Glutamatergic neuron (in vitro differentiated cells): ENCODE measurements at places on chromosomes 6 and 20. TPM values are rescaled to one million over a fixed set of nuclear protein-coding genes. Genes with fewer than 3 reads are reported as not detected.

The TBXT gene
- total RNA-seq: not detected

- no peak for DNase-seq
These were observed 61.2 kb downstream of the GFOD1 start for GRCh38 chr6:13425943-13426931.

The FOXC1 gene
- total RNA-seq: 3.3 TPM

- DNase-seq: no peak
These were observed 231.3 kb upstream of the MARCKS start for GRCh38 chr6:113625850-113626249.

DNA sequence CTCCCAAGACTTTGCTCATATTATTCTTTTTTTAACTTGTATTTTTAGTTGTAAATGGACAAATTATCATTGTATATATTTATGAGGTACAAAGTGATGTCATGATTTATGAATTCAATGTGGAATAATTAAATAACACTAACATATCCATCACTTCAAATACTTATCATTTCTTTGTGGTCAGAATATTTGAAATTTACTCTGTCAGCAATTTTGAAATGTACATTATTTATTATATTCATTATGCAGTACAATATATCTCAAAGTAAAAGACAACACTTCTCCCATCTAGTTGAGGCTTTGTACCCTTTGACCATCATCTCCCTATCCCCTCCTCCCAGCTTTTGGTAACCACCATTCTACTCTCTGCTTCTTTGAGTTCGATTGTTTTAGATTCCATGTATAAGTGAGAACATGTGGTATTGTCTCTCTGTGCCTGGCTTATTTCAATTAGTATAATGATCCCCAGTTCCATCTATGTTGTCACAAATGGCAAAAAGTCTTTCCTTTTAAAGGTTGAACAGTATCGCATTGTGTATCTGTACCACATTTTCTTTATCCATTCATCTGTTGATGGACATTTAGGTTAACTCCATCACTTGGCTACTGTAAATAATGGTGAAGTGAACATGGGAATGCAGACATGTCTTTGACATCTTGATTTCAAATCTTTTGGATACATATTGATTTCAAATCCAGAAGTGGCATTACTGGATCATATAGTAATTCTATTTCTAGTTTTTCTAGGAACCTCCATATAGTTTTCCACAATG is 197.2 kb downstream of the KIF6 start:
- DNase-seq: no peak

- no peak for DNase-seq
These were observed 25.4 kb upstream of the MAS1 start for GRCh38 chr6:159865226-159865920.

The NOTCH4 gene
- 4.9 TPM for total RNA-seq

DNA sequence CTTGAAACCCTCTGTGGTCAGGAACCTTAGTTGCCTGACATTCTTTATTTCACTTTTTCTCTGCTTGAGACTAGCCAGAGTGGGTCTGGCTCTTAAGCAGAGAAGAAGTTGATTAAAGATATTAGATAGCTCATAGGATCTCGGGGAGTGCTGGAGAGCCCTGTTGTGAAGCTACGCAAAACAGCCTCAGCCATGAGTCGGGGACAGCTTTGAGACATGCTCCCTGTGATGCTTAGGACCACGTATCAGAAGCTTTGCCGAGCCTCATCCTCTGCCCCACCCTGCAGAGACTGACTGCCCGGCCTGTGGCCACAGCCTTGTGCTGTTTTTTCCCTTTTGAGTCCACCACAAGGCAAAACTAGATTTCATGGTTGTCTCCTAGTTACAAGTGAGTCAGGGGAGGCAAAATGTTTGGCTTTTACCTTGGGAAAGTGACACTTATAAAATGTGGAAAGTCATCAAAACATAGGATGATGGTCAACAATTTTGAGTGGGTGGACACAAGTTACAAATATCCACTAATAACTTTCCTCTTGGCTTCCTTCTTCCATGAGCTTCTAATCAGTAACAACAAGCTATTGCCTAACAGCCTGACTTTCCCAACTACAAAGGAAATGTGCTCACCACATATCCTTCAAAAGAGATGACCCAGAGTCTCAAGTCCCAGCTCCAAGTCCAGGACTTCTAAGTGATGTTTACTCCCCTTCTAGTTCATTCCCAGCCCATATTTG is 108.4 kb downstream of the JAG1 start:
- DNase-seq: no peak

- DNase-seq: no peak
These were observed 109.6 kb upstream of the FRMD1 start for GRCh38 chr6:168188369-168189199.

The LY6G6F gene
- total RNA-seq: not detected

DNA sequence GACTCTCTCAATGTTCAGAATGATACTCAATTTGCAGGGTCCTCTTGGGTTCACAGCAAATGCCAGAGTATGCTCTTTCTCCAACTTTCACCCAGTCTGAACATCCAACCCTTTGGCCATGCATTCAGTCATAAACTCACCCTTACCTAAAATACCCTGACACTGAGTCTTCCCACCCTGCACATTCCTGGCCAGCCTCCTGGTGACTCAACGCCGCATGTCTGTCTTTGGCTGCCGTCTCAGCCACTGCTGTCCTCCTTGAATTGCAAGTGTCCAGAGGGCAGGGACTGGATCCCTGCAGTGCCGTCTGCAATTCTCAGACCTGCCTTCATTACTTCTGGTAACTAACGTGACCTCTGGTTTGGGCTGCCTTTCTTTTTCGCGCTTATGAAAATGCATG is 593.4 kb downstream of the QKI start:
- DNase-seq: no peak

- DNase-seq: no peak
These were observed 23.9 kb upstream of the APMAP start for GRCh38 chr20:25016471-25016870.

DNA sequence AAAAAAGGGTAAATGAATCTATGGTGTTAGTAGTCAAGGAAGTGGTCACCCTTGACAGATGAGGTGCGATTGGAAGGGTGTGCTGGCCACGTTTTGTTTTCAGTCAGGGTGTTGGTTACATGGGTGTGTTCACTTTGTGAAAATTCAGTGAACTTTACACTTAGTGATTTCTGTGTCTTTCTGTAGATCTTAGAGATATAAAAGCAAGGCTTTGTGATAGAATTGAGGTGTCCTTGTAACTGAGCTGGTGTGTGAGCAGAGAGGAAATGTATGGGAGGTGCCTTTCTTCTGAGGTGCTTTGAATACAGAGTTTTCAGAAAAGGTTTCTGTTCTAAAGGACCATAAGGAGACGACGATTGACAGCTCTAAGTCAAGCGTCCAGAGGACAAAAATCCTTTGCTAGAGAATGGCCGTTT is 90.5 kb downstream of the SAMD3 start:
- DNase-seq: no peak

GRCh38 chr20:35063168-35063567 is 29.4 kb downstream of the TRPC4AP start:
- DNase-seq: no peak

- no peak for DNase-seq
These were observed 19.5 kb downstream of the HCK start for GRCh38 chr20:32071395-32072167.

DNA sequence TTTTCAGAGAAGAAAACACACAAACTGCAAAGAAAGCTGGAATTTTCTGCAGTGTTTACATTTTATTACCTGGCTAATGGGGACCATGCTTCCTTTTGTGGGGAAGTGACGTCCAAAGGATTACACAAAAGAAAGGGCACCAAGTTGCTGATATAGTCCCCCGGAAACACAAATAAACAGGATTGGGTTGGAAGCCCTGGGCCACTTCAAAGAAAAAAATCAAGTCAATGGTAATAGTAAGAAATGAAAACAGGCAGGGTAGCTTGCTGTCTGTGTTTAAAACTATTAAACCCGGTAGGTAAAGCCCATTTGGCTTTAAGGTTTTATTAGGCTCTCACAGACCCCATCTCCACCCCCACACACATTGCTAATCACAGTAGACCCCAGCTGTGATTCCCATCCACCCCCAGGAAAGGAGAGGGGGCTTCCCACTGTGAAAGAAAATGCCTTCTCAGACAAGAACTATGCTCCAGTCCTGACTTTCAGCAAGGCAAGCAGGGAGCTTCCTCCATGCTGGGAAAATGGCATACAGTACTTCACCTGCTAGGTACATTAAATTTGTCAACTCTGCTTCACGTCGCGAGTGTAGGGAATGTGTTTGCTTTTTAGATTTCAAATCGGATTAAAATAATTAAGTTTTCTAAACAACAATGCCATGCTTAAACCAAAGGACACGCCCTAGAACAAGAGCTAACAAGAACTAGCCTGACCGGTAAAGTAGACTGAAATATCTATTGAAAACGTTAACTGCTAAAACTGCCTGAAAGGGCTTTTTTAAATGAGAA is 1.1 kb downstream of the PERP start:
- DNase-seq: no peak

- no peak for DNase-seq
These were observed 209.8 kb upstream of the MARCKS start for GRCh38 chr6:113647143-113647889.

DNA sequence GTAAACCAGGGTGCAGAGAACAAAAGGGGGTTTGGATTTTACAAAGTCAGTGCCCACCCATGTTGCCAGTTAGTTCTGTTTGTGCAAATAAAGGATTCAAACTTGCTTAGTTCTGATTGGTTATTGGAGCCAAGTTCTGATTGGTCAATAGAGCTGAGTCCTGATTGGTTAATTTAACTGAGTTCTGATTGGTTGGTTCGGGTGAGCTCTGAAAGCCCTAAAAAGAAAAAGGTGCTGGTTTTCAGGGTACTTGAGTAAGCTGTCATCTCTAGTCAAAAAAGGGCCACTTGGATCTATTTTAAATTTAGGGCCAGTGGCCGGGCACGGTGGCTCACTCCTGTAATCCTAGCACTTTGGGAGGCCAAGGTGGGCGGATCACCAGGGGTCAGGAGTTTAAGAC is 47.6 kb downstream of the SCGN start:
- no peak for DNase-seq

DNA sequence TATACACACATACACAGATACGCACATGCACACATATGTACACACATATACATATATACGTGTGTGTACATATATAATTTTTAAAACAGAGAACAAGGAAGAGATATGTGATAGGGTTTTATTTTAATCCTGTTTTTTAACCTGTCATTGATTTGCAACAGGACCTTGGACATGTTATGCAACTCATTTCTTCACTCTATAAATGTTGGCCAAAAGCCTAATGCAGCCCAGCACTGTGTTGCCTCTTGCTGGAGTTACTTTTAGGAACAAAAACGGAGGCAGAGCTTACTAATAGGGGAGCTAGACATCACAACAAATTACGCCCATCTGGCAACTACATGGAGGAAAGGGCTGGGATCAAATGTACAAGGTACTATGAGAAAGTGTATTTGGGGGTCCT is 179.9 kb upstream of the TAB2 start:
- no peak for DNase-seq

The UBE2C gene
- 33.0 TPM for total RNA-seq

GRCh38 chr6:16712255-16712930 is 48.9 kb downstream of the ATXN1 start:
- DNase-seq: no peak

DNA sequence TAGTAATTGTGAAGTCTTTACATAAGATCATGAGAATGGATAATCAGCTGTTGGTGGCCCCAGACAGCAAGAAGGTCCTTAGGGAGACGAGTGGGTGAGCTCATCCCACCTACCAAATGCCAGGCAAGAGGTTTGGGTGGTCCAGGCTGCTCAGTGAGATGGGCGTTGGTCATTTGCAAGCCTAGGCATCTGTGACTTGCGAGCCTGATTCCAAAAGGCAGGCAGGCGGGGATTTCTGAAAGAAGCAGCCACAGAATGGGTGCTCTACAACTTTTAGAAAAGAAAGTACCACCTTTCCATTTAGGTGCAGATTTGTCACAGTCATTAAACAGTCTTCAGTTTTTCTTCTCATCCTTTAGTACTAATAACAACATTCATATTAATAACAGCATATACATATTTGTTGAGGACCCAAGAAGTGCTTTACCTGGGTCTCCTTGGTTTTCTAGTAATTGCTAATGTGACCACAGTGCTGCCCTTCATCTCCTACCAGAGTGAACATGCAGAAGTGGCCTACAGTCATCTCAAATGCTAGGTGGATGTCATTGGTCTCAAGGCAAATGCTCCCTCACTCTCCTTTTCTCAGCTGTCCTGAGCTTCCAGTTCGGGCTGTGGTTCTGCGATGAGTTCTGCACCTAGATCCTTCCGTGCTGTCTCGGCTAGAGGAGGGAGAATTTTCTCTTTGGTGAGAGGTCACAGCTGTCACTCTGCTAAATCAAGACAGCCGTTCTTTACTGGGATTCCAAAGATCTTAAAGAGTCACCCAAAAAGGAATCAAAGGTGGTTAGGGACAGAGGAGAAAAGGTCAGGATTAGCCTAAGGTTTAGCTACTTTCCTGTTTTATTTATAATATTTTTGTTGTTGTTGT is 2.7 kb downstream of the WRNIP1 start:
- DNase-seq: no peak

The PTK6 gene
- 0.17 TPM for total RNA-seq

The FAM217A gene
- not detected for total RNA-seq

DNA sequence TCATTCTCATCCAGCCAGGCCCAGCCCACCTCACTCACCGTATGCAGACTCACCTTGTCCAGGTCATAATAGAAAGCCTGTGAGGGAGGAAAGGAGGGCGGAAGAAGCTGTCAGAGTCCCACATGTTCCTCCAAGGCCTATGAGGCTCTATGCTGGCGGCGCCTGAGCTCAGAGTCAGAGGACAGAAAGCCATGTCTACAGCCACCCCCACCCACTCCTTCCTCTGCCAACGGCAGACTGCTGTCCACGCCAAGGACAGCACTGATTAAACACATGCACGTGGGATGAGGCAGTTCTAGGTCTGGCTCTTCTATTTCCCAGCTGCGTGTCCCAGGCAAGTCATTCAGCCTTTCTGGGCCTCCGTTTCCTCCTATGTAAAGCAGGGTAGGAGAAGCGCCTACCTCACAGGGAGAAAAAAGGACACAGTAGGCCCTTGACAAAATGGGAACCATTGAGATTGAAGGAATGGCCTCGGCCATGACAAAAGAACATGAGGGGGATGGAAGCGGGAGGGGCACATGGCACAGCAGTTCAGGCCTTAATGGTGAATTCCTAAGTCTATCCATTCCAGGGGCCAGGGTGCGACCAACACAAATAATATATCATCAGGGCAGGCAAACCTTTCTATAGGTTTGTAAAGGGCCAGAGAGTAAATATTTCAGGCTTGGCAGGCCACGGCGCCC is 80.1 kb downstream of the RIPOR3 start:
- no peak for DNase-seq

DNA sequence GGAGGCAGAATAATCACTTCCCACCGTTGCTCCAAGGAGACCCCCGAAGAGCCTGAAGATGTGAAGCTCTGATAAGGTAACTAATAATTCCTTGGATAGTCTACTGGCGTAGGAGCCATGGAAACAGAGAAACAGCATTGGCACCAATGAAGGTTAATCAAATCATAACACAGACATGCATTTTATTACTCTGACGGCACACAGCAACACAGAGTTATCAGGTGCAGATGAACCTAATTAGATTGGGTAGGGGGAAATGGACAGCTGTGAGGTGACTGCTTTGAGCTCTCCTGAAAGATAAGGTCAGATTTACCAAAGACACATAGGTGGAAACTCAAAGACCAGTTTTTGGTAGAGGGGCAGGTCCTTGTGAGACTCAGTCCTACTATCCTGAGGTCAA is 544.0 kb upstream of the AGPAT4 start:
- no peak for DNase-seq

GRCh38 chr20:56018194-56018593 is 12.9 kb upstream of the CBLN4 start:
- no peak for DNase-seq
